ENCODE measurements at places on chromosomes 6 and 20.

DNA sequence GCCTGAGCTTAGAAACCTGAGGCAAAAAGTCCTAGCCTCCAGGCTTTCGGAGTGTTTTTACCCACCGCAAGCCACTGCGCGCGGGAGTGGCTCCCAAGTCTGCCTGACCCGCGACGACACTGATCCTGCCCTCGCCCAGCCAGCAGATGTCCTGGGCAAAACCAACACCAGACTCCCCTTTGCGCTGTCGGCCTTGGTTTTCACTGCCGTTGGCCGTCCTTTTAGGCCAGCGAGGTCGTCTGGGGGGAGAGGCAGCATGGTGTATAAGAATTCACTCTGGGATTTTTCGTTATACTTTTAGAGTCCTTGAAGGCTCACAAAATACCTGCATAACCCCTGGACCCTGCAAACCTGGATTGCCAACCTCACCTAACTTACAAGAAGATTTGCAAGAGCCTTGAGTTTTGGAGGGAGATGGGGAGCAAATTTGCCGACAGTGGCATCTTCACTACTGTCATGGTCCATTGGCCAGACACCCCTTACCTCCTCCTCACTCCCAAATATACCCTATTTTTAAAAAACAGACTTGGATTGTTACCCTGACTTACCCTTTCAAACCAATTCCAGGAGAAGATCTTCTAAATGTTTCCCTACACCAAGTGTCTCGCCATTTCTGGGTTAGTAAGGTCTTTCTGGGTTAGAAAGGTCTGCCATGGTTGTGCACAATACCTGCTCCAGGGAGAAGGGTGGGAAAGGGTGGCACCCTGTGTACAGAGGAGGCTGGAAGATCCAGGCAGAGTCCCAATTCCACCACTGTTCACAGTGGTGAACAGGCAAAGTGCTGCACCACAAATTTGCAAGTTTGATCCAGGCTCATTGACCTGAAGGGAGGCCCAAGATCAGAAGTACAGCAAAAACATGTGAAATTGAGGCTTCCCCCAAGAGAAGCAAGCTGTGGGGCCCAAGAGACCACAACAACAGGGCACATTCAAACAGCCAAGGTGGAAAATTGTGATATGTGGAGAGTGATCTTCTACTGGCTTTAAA lies 4.4 kb downstream of the FOXA2 start:
- DNase-seq, result no peak

- DNase-seq, result no peak
These were observed 42.8 kb downstream of the CDC5L start for GRCh38 chr6:44430326-44430725.

DNA sequence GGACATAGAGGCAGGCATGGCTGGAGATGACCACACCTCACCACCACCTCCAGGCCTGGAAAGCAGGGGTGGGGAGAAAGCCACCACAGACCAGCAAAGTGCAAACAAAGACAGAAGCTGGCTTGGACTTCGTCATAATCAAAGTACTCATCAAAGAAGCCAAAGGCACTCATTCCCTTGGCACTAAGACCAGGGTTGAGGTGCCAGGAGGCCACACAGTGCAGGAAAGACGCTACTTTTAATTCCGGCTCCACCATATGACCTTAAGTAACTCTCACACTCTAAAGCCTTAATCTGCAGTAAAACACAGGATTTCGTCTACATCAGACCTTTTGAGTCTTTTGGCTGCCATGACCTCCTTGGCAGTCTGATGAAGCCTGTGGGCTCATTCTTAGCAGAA lies 123.1 kb downstream of the HIVEP2 start:
- no peak for DNase-seq

- DNase-seq, result no peak
These were observed 28.0 kb downstream of the DDX27 start for GRCh38 chr20:49247169-49247723.

DNA sequence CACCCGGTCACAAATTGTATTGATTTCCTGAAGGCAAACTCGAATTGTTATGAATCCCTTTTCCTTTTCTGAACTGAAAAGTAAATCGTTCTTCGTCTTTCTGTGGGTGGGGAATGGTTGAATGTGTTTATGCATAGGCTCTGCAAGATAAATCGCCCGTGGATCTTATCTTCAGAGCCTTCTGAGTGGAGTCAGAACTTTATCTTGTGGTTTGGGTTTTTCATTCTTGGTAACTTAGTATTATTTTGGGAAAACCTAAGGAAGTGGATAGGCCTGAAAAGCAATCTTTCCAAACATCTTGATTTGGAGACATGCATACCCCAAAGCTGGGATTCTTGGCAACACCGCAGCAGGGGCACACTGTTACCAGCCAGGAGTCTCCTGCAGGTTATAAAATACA lies 122.4 kb downstream of the MAP3K7 start:
- DNase-seq, result no peak

DNA sequence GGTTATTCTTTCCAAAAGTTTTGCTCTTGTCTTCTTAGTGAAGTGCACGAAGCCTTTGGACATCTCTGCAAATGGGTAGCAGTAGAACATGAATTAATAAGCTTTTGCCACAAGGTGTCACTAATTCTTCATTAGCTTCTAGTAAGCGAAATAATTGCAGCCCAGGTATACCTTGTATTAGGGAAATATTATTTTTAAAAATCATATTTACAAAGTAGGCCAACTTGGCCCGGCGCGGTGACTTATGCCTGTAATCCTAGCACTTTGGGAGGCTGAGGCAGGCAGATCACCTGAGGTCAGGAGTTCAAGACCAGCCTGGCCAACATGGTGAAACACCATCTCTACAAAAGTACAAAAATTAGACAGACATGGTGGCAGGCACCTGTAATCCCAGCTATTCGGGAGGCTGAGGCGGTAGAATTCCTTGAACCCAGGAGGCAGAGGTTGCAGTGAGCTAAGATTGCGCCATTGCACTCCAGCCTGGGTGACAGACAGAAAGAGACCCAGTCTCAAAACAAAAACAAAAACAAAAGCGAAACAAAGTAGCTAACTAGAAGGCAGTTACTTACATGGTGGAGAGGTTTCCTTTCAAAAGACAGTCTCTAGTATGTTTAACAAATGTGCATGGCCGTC lies 8.8 kb upstream of the RSPH3 start:
- DNase-seq, result no peak

DNA sequence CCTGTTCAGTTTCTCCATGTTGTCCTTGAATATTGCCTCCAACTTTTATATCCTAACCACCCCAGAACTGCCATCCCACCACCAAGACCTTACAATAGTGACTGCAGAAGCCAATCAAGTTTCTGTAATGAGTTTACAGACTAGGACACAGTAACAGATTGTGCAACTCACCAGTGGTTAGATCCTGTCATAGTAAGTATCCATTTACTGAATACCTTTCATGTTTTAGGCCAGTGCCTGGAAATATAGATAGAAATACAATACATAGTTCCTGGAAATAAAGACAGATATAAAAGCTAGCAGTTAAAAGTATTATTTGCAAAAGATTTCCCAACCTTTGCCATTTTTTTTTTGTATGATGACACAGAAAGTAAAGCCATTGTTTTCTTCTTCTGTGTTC lies 471.8 kb upstream of the BTBD3 start:
- no peak for DNase-seq

DNA sequence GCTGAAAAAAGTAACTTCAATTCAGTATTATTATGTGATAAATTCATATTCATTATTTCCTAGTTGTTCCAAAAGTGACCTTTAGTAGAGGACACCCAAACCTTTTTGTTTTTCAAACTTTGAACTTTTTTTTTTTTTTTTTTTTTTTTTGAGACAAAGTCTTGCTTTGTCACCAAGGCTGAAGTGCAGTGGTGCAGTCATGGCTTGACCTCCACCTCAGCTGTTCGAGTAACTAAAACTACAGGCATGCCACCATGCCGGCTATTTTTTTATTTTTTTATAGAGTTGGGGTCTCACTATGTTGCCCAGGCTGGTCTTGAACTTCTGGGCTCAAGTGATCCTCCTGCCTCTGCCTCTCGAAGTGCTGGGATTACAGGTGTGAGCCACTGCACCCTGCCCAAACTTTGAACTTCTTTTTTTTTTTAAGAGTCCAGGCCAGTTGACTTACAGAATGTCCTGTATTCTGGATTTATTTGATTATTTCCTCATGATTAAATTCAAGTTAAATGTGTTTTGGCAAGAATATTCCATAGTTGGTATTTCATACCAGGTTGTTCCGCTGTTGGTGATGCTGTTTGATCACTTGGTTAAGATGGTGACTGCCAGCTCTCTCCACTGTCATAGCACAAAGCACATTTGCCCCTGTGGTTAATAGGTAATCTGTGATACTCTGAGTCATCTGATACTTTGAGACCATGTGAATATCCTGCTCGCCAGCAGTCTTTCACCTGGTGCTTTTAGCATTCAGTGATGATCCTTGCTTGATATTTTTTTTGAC lies 48.0 kb downstream of the VAPB start:
- no peak for DNase-seq

DNA sequence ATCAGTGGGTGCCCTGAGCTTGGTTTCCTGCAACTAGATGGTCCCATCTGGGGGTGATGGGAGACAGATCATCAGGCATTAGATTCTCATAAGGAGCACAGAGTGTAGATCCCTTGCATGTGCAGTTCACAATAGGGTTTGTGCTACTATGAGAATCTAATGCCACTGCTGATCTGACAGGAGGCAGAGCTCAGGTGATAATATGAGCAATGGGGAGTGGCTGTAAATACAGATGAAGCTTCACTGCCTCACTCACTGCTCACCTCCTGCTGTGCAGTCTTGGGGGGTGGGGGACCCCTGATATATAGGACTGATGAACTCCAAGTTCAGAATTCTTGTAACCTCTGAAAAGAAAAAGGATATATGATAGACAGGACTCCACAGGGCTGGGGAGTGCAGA lies 108.0 kb downstream of the RIN2 start:
- no peak for DNase-seq

GRCh38 chr20:3494218-3494617 lies 23.4 kb downstream of the ATRN start:
- no peak for DNase-seq

- DNase-seq, result no peak
These were observed 472 bp upstream of the PAQR8 start for GRCh38 chr6:52361414-52361944.

GRCh38 chr6:12886961-12887775 lies 170.6 kb downstream of the PHACTR1 start:
- DNase-seq, result no peak

- DNase-seq, result no peak
These were observed 8.4 kb downstream of the PI3 start for GRCh38 chr20:45183084-45183483.

GRCh38 chr6:56378966-56379585 lies 131.7 kb upstream of the COL21A1 start:
- no peak for DNase-seq

DNA sequence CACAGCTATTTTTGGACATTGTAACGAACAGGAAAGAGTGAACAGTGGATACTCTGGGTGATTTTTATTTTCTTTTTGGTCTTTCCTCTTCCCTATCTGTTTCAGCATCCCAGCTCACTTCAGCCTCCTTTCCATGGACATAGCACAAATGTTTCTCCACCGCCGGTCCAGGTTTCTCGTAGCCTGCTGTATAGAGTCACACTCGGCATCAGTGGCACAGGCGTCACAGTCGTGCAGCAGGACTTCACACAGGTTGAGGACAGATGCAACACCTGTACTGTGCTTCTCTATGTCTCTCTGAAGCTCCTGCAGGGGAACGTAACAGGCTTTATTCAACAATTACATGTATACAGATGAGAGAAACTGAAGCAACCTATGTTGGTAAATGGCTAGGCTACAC lies 348.3 kb downstream of the ESR1 start:
- no peak for DNase-seq

DNA sequence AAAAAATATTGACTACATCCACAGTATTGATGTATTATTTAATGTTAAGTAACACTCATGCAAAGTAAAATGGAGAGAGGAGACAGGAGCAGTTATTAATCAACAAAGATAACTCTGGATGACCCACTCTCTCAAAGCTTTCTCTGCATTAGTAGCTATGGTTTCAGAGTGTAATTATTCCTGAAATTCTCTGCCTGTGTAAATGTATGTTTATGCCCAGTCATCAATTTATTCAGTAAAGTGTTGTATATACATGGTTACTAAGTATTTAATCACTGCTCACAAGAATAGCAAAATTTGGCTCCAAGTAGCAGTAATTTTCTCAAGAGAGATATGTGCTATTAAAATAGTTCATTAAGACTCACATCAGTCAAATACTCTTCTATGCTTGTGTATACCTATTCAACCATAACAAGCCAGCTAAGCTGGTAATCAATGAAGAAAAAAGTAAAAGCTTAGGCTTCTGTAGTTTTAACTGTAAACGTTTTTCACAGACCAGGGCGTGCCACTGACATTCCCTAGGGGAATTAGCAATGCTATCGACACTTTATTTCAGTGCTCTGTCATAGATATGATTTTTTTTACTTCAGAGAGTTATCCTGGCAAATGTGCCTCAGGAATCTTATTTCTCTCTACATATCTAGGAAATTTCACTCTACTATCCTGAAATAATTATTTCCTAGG lies 54.0 kb upstream of the RAB32 start:
- DNase-seq, result no peak

DNA sequence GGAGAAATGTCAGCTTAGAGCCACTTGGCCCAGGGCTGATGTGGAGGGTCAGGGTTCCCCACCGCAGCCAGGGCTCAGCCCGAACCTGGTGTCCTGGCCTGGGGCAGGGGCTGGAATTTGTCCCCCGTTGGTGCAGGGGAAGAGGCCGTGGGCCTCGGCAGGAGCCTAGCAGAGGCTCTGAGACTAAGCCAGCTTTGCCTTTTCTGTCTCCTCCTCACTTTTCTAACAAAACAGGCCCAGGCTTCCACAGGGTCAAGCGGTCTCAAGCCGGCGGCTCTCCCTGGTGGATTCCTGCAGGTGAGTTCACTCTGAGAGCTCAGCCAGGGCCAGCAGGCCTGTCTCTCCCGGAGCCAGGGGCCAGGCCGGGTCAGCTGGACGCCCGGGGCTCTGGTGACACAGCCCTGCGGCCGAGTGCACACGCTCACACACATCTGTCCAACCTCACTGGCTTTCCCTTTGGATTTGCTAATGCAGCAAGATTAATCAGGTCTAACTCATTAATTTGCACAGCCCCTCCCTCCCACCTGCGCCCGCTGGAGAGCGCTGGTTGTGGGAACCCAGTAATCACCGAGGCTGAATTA lies 2.9 kb upstream of the CHRNA4 start:
- DNase-seq, result no peak

- DNase-seq, result no peak
These were observed 175.1 kb downstream of the VEGFA start for GRCh38 chr6:43944908-43945767.

DNA sequence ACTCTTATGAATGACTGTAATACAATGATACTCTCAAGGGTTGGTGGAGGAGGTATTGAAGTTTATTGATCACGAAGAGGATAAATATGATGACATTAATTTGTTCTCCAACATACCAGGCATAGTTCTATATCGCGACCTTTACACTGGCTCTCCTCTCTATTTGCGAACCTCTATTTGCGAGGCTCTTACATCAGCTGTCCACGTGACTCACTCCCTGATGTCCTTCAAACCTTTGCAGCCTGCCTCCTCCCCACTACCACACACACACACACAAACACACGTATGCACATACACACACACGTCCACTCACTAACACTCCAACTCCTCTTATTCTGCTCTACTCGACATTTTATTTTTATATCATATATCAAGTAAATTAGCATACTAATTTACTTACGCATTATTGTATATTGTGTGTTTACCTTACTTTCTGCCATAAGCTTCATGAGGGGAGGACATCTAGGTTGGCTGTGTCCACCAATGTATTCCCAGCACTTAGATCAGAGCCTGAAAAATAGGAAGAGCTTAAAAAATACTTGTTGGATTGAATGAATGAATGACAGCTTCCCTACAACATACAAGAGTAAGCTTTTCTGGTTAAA lies 53.3 kb upstream of the TNFRSF21 start:
- DNase-seq, result no peak

Data from stimulated activated CD8-positive, alpha-beta memory T cell treated with anti-CD3 and anti-CD28 coated beads, Interleukin-4, amount 100 ng/mL, for 1 hour (primary cell).